ENCODE measurements at places on chromosomes 7 and 10.

GRCh38 chr10:13613519-13613918 lies 26.8 kb downstream of the PRPF18 start:
- no peak for DNase-seq

GRCh38 chr10:91924212-91925021 lies 847 bp downstream of the BTAF1 start:
- DNase-seq: no peak

- DNase-seq: no peak
Observed at GRCh38 chr10:100803492-100803891, 58.1 kb downstream of the PAX2 start.

GRCh38 chr7:138257459-138258196 lies 181.4 kb downstream of the AKR1D1 start:
- DNase-seq: no peak

DNA sequence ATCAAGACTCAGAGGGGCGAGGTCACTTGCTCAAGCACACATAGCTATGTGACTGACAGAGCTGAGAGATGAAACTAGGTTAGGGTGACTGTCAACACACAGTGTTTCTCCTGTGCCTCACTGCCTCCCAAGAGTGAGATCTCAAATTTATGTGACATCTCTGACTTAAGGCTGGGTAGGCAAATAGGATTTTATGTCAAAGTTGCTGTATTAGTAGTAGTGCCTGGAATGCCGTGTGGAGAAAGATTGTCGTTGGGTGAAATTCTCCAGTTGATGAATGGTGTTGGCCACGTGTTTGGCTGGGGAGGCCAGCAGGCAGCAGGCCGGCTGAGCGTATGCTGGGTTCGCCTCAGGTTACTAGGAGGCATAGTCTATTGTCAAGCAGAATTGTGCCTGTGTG lies 148.3 kb upstream of the BMPER start:
- no peak for DNase-seq

GRCh38 chr7:157751406-157751805 lies 414.6 kb downstream of the DNAJB6 start:
- no peak for DNase-seq

DNA sequence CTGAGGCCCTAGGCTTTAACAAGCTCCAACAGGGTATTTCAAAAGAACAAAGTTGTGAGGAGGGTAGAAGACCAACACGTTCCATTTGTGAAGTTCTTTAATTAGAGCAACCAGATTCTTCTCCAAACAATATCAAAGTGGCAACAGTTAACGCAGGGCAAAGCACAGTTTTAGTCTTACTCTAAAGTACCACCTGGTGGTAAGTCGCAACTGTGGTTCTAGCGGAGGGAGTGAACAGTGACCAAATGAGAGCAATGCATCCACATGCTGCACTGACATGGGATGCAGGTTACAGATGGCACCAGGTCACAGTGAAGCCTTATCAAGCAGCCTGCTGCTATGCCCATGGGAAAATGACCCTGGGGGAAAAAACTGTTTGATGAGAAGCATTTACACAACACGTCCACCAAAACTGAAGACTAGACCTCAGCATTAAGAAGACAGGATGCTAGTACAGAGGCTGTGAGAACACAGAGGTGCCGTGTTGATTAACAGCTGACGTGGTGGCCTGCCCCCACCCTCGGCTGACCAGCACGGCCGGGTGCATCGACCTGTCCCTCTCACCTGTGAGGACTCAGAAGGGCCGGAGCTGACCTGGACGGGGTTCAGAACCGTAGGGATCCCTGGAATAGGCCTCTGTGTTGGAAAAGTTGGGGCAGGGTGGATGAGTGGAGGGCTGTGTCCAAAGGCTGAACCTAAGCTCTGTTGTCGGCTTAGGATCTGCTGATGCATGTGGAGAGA lies 211.2 kb downstream of the GLI3 start:
- no peak for DNase-seq

DNA sequence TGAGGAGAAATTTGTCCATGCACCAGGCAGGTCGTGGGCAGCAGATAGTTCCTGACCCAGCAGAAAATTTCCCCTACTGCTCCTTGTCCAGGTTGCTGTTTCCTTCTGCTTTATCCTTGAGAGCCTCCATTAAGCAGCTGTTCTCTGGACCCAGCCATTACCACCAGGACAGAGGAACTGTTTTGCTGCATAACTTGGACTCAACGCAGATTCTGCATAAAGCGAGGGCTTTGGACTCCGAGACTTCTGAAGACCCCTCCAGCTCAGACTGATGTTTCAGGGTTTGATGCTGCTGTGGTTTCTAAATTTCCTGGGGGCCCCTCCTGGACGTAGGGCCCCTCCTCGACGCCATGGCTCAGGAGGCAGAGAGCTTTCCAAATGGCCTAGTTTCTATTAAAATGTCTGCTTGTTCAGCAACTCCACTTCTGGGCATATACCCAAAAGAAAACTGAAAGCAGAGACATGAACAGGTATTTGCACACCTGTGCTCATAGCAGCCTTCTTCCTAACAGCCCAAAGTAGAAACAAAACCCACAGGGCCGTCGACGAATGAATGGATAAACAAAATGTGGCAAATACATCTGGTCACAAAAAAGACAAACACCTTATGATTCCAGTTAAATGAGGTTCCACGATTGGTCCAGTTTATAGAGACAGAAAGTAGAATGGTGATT lies 28.3 kb upstream of the LMTK2 start:
- DNase-seq: no peak

DNA sequence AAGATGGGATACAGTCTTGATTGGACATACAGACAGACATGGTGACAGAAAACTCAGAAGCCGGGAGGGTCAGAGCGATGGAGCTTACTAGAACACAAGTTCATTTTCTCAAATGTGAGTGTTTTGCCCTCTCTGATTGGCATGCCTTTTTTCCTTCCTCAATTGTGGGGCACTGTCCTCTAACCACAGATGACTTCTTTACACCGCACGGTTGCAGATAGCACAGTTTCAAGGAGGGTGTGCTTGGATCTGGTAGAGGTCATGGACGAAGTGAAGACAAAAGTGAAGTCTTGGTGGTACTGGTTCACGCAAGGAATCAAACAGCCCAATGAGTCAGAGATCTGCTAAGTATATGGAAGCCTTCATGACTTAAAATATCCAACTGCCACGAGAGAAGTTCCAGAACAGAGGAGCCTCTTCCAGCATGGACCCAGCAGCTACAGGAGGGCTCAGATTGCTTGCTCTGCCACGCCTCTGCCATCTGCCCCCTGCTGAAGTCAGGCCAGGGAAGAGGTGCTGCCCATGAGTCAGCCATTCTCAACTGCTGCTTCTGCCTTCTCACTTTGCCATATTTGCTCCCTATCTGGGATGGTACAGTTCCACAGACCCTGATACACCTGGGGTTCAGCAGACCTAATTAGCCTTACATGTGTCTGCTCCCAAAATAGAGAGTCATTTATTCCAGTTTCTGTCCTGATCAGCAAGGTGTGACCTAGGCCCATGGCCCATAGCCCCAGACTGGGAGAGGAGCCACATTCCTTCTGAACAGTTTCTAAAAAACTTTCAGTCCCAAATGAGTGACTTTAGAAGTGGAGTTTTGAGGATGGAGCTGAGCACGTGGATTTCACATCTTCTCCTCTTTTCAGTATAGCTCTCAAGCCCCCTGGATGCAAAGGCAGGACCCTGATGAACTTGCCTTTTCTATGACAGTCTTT lies 413.8 kb downstream of the KCNMA1 start:
- DNase-seq: peak; percentile 22

- no peak for DNase-seq
Observed at GRCh38 chr10:87706731-87707130, 47.1 kb downstream of the PAPSS2 start.

Measured in NCI-H510A treated with DMSO at 0.1 percent for 48 hours (cell line).